Fibroblast of gingiva (primary cell): ENCODE measurements at places on chromosomes 12 and 14.

DNA sequence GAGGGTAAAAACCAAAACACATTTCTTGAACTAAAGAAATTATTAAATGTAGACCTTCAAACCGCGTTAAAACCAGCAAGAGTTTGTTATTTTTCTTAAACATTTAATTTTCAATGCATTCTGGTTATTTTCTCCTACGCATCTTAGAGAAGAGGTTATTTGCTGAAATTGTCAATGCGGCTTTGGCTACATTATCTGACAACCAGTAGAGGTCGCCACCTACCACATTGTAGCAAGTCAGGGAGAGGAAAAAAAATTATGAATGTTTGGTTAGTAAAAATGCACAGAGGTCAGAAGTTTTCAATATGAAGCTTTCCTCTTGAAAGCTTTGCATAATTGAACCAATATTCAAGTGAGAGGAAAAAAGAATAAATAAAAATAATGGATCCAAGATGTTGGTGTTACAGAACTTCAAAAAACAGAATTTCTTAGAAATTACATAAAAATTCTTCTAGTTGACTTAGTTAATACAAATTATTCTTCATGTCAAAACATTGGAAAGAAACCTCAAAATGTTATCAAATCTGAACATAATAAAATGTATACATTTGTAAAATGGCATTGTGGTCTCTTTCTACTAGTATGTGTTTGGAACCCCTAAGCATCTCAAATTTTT lies 159.4 kb upstream of the TMTC2 start:
- peak; percentile 65 for DNase-seq

DNA sequence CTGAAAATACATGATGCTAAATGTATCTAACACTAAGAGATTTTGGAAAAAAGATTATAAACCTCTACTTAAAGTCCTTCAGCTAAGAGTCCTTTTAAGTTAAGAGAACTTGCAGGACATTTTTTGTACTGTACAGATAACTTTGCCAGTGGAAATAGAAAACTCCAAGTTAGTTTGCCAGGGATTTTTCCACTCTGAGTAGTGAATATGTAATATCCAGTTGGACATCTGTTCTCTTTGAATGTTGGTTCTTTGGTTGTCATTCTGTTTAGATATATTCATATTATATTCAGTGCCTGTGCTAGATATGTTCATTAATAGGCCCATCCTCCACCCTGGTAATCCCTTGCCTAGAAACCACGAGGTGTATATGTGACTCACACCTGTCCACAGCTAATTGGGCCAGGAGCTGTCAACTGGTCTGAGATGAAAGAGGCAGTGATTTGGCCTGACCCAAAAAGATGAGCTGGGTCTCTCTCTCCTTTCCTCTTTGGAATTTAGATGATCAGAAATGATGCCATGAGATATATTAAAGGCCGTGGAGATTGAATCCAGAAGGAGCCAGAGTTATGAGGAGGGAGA lies 261.0 kb upstream of the LRIG3 start:
- no peak for DNase-seq

- DNase-seq: peak; percentile 66
Observed at GRCh38 chr12:120846721-120847120, 57.4 kb downstream of the SPPL3 start.

GRCh38 chr12:8108808-8109398 lies 14.5 kb upstream of the CLEC4A start:
- peak; percentile 71 for DNase-seq

GRCh38 chr14:92759300-92759678 lies 10.9 kb upstream of the LGMN start:
- peak; percentile 14 for DNase-seq

DNA sequence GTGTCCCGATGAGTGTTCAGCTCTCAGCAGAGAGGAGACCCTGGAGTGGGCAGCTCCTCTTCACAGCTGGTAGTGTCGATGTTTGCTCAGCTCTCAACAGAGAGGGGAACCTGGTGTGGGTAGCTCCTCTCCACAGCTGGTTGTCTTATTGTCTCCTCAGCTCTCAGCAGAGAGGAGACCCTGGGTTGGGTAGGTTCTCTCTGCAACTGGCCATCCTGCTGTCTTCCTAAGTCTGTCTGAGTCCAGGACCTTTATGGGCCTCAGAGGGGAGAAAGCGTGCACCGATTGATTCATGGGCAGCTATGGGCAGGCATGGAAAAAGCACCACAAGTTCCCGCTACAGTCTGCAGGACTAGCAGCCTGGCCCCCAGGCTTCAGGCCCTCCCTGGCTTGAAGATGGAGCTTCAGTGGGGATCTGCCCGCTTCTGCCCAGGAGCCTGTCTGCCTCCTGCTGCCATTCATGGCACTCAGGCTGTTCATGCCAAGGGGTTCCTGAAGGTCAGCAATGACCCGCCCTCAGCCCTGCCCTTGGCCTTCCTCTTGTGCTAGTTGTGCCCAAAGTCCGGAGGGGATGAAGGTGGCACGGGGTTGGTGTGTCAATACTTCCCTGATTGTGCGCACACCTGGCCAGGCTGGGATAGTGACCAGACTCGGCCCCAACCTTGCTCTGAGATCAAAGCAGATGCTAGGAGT lies 224.2 kb downstream of the KCNC2 start:
- DNase-seq: no peak

- peak; percentile 3 for DNase-seq
Observed at GRCh38 chr14:54169254-54169924, 212.8 kb upstream of the BMP4 start.
